ENCODE measurements at places on chromosomes 7 and 10. TPM values are rescaled to one million over a fixed set of nuclear protein-coding genes. Genes with fewer than 3 reads are reported as not detected.

The PSD gene
- 9.0 TPM for polyA plus RNA-seq

The EVX1 gene
- polyA plus RNA-seq: not detected

The HKDC1 gene
- polyA plus RNA-seq: 15.3 TPM

The FBXL15 gene
- 6.3 TPM for polyA plus RNA-seq

The DENND2A gene
- 40.3 TPM for polyA plus RNA-seq

The COL28A1 gene
- 9.0 TPM for polyA plus RNA-seq

The GIMAP7 gene
- polyA plus RNA-seq: 17.9 TPM
